ENCODE measurements at places on chromosomes 6 and 20.

GRCh38 chr6:23728707-23729106 is 397.3 kb upstream of the NRSN1 start:
- no peak for DNase-seq

DNA sequence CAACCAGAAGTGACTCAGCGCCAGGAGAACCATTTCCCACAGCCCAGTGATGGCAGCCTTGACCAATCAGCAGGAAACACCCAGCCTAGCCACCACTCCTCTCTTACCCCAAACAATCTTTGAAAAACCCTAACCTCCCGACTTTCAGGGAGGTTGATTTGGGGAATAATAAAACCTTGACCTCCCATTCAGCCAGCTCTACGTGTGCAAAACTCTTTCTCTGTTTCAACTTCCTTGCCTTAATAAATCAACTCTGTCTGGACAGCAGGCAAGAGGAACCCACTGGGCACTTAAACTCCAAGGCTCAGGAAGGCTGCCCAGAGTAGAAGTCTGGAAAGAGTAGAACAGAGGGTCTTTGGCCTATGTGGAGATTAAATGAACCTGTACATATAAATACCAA is 35.0 kb downstream of the SERPINB1 start:
- DNase-seq, result no peak

- DNase-seq, result no peak
Observed at GRCh38 chr6:12815884-12816600, 99.5 kb downstream of the PHACTR1 start.

DNA sequence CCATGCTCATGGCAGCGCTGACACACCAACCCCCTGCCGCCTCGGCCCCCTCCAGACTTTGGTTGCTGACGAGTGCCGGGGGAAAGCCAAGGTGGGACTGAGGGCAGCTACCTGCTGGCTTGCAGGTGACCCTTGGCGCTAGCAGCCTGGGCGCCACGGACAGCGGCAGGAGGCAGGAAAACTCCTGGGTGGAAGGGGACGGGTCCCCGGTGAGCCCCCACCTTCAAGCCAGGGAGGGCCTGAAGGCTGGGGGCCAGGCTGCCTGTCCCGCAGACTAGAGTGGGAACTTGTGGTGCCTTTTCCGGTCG is 226.7 kb downstream of the OTOR start:
- no peak for DNase-seq

DNA sequence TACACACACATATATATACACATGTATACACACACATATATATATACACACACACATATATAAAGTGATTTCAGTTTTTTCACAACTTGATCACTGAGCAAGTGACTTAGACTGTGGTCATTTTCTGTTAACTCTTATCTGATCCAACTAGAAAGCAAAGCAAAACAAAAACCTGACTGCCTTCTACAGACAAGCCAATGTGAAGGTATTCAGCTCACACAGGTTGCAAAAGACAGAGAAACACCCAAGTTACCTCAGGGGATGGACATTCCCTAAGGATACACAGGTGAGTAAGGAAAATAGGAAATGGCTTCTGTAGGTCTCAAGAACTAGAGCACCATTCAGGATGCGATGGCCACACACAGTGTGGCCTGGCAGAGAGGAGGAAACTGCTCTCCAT is 58.4 kb upstream of the IER3 start:
- no peak for DNase-seq

- DNase-seq, result no peak
Observed at GRCh38 chr6:94597487-94597886, 979.8 kb upstream of the MANEA start.

GRCh38 chr20:44033344-44033743 is 118.7 kb downstream of the TOX2 start:
- DNase-seq, result no peak

GRCh38 chr20:22729180-22729579 is 144.8 kb upstream of the FOXA2 start:
- no peak for DNase-seq

- DNase-seq, result no peak
Observed at GRCh38 chr6:36201612-36202011, 5.1 kb downstream of the BRPF3 start.

GRCh38 chr6:155498370-155498769 is 42.7 kb upstream of the NOX3 start:
- DNase-seq, result no peak

GRCh38 chr6:14660806-14661579 is 543.4 kb downstream of the CD83 start:
- DNase-seq, result peak; percentile 10

DNA sequence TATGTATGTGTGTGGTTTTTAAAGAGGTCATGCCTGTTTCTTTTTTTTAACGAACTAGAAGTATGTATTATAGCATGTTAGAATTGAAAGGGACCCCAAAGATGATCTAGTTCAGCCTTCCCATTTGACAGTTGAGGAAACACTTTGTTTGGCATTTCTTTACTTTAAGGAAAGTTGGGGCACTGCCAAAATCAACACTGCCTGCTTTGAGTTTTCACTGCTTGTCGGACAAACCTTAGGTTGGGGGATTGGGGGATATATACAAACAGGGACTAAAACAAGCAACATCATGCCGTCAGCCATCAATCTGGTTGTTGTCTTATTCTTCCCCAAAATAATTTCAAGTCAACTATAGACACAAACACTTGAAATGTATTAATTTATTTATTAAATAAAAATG is 14.1 kb upstream of the CALHM6 start:
- no peak for DNase-seq

DNA sequence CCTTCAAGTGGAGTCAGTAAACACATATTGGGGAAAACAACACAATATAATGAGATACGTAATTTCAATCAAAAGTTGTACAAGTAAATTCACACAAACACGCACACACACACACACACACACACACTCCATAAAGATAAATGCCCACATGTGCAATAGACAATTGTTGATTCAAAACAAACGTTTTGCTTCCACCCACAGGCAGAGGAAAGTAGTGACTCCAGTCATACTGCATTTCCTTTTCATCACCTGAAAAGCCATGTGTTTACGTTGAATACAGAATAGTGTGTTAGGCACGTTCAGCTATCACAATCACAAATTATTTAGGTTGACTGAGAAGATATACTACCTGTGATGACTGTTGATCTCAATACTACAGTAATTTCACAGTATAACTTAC is 443.8 kb upstream of the MANEA start:
- DNase-seq, result no peak

DNA sequence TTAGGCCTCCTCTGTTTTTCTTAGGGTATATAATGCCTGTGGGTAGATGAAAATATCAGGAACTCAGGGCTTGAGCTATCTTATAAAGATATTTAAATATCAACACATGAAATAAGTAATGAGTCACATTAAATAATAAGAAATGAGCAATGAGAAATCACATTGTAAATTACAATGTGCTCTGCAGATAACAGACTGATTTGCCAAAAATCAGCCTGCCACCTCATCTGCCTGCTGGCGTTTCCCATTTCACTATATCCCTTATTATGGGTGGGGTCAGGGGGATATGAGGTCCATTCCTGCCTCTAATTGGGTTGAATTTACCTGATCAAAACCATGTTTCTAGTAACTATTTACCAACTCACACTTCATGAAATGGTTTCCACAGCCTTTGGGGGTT is 335.2 kb downstream of the CDC5L start:
- DNase-seq, result no peak

DNA sequence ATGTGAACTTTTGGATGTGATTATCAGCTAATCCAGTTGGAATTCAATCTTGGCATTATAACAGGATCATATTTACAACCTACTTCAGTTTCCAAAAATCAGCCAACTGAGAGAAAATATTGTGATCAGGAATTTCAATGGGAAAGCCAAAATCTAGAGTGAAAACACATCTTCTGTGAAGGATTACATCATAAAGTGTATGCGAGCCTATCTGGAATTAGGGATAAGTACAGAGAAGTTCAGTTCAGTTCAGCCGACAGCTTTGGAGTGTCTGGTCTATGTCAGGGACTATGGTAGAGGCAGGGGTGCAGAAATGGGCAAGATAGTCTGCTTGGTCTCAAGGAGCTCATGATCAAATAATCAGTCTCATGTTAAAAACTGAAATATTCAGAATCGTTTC is 12.3 kb upstream of the PRIM2 start:
- no peak for DNase-seq

GRCh38 chr6:109447878-109448555 is 7.5 kb downstream of the SMPD2 start:
- no peak for DNase-seq

DNA sequence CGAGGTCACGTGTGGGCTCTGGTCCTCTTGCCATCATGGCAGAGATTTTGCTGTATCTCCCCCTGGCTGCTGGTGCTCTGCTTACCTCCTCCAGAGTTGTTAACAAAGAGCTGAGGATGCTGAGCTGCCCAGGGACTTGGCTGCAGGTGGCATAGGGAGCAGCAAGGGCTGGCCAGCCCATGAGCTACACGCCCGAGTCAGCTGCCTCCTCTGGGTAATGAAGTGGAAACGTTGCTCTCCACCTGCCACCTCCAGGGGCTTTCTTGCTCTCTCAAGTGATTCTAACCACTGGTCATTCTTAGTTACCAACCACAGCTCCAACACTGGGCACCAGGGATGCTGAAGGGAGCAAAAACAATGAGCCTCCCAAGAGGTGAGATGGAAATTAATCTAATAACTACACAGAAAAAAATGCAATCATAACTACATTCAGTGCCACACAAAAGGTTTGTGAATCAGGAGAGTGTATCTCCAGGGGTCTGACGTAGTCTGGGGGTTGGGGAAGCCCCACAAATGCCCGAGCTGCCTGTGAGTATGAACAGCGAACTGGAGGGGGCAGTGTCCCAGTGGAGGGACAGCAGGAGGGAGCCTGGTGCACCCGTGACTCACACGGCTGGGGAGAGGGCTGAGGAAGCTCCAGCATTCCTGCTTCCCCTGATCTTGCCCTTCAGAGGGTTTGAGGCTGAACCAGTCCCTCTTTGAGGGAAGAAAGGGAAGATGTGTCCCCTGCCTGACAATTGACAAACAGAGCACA is 78.7 kb downstream of the CDH26 start:
- DNase-seq, result no peak

- no peak for DNase-seq
Observed at GRCh38 chr6:36793913-36794712, 45.1 kb downstream of the CPNE5 start.

- DNase-seq, result no peak
Observed at GRCh38 chr6:117512987-117513573, 30.6 kb downstream of the DCBLD1 start.

- no peak for DNase-seq
Observed at GRCh38 chr6:167663784-167664443, 162.8 kb upstream of the AFDN start.

DNA sequence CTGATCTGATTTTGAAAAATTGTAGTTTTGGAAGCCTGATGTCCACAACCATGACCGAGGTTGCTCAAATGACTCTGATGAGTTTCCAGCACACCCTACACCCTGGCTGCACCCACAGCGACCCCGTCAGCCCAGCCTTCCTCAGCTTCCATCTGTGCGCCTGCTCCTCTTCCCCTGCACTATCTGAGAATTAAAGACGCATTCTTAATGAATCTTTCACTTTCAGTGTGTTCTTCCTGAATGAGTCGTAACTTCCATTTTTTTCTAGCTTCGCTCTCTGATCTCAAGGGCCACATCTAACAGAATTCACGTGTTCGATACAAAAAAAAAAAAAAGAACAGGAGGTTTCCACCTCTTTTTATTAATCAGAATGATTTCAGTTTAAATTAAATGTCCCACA is 21.3 kb upstream of the RREB1 start:
- no peak for DNase-seq

DNA sequence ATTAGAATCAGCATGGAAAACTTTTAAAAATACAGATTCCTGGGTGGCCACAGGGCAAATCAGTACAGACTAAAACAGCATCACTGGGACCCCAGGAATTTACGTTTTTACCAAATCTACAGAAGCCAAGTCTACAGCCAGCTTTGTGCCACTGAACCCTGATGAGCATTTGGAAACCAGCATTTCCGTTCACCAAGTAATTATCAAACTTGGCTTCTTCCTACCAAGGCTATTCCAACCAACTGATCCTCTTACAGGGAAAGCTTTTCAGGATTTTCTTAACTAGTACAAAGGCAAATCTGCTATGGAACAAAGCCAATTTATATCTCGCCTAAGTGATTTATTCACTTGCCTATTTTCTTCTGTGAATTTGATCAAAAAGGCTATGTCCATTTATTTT is 47.0 kb downstream of the PLAGL1 start:
- DNase-seq, result no peak

DNA sequence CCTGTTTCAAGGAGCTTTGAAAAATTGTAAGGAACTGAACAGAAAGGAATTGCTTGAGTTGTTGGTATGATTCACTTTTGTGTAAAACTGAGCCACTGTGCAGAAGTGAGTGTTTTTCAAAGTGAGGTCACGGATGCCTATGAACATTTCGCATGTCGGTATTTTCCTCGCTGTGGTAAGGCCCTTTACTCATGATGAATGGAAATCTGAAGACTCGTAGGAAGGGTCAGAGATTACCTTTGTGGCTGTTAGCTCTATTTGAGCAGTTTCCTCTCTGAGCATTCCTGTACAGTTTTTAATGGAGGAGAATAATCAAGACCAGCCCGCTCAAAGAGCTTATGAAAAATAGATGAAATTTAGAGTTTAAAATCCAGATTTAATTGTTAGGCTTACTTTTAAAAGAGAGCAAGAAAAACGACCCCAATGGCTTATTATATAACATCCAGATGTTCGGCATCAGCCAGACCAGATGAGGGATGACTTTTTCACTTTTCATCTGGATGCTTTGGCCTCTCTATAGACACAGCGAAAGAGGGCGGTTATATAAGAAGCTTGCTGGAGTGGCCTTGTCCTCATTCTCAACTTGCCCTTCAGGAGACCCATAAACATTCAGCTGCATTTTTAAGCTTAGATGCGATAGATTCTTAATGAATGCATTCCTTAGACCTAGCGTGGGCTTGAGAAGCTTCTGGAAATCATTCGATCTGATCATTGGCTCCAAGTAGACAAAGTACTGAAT is 99.5 kb downstream of the CD83 start:
- DNase-seq, result no peak

DNA sequence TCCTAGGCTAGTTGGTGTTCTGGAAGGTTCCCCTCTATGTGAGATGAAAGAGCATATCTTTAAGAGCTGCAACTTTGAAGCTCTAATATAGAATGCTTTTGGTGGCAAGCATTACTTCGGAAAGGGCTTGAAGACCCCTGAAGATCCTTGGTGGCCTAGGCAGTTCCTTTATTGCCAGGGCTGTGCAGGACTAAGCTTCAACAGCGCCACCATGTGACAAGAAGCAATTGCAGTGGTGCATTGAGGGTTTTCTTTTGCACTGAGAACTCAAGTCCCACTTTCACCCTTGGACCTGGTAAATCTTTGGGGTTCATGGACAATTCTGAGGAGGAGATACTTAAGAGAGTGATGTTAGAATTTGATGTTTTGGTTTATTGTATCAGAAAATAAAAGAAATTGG is 237.4 kb upstream of the GMDS start:
- DNase-seq, result no peak

GRCh38 chr20:10433623-10434466 is at the start of gene MKKS:
Gene MKKS, minus strand, starts transcription at chr20:10434222. Its CDS starts 20,708 bp downstream, at chr20:10413514.
- DNase-seq, result peak; percentile 78

- no peak for DNase-seq
Observed at GRCh38 chr20:59830665-59831023, 102.8 kb downstream of the SYCP2 start.

Data from activated naive CD4-positive, alpha-beta T cell (primary cell).